ENCODE measurements at places on chromosomes 13 and 19. TPM values are rescaled to one million over a fixed set of nuclear protein-coding genes. Genes with fewer than 3 reads are reported as not detected.

DNA sequence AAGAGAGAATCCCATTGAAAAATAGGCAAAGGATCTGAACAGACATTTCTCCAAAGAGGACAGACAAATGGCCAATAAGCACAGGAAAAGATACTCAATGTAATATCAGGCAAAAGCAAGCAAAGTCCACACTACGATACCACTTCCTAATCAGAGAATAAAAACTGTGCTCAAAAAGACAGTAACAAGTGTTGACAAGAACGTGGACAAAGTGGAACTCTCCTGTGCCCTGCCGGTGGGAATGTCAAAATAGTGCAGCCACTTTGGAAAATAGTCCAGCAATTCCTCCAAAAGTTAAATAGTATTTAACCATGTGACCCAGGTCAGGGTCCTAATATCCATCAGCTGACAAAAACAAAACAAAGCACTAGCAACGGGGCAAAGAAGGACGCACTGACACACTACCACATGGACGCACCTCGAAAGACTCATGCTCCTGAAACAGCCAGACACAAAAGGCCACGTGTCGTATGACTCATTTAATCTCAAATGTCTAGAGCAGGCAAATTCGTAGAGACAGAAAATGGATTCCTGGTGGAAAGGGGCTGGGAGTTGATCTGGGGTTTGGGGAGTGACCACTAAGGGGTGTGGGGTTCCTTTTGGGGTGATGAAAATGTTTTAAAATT is 5.2 kb downstream of the MIER2 start:
- no peak for DNase-seq

GRCh38 chr13:73505376-73505890 is 446.6 kb downstream of the KLF5 start:
- no peak for DNase-seq

- no peak for DNase-seq
These were observed 7.6 kb downstream of the F7 start for GRCh38 chr13:113112893-113113845.

- peak; percentile 73 for DNase-seq
These were observed 2.7 kb upstream of the SNAPC2 start for GRCh38 chr19:7917267-7918061.

DNA sequence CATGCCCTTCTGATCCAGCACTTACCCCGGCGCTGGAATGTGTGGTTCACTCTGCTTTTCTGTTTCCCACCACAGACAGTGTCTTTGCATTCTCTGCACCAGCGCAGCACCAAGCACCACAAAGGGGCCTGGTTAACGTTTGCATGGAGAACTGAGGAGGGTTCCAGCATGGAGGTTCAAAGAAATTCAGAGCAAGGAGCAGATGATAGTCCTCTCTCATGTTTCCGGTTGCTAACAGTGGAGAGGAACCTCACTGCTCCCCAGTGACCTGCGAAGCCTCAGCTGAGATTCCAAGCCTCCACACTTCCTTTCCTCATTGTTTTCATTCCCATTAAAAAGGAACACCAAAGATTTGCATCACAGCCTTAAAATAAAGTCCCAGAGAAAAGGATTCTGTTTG is 99.7 kb downstream of the STARD13 start:
- DNase-seq: no peak

Gene ACP5
- 2.3 TPM for total RNA-seq

Gene ATP8B3
- 0.46 TPM for total RNA-seq

Gene MEDAG
- 5.4 TPM for total RNA-seq

Data from Right ventricle myocardium superior (tissue), 1 donor.